Activated CD4-positive, CD25-positive, alpha-beta regulatory T cell treated with anti-CD3 and anti-CD28 coated beads, Interleukin-2, amount 50 U/mL, for 16 hours (primary cell): ENCODE measurements at places on chromosomes 4 and X.

- no peak for DNase-seq
Observed at GRCh38 chr4:24824720-24825119, 29.3 kb downstream of the SOD3 start.

DNA sequence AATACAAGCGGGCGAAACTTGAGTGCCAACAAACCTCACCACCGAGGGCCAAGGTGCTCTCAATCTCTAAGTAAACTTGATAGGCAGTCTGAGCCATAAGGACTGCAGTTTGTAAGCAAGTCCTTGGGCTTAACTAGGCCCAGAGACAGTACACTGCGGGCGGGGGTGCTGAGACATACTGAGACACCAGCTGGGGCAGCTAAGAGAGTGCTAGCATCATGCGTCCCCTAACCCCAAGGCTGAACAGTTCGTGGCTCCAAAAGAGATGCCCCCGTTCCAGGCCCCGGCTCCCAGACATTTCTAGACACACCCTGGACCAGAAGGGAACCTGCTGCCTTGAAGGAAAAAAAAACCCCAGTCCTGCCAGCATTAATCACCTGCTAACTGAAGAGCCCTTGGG lies 126.8 kb upstream of the PRDX4 start:
- DNase-seq, result no peak

DNA sequence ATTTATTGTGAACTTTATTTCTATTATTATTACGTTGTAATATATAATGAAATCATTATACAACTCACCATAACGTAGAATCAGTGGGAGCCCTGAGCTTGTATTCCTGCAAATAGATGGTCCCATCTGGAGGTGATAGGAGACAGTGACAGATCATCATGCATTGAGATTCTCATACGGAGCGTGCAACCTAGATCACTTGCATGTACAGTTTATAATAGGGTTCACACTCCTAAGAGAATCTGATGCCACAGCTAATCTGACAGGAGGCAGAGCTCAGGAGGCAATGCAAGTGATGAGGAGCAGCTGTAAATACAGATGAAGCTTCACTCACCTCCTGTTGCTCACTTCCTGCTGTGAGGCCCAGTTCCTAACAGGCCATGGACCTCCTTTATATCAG lies 2170.2 kb downstream of the PCDH7 start:
- no peak for DNase-seq

DNA sequence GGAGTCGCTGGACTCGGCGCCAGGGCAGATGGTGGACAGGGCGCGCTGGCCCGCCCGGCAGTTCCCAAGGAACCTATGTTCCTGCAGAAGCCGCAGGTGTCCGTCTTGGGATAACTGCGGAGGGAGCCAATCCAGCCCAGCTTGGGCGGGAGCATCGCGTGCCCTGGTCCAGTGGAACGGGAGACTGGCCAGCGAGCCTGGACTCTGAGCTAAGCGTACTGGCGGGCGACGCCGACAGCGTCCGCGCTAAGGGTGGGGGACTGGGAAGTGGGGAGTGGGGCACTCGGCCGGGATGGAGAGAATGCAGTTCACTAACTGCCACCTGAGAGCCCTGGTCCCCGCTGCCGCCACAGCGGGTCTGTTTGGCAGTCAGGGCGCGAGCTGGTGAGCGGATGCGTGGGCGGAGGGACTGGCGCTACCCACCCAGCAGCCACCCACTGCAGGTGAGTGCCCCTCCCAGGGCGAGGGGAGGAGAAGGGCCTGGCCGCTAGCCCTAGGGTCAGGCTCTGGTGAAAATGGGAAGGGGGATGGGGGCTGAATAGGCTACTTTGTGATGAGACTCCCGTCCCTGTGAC lies 1.3 kb upstream of the MAMLD1 start:
- no peak for DNase-seq

DNA sequence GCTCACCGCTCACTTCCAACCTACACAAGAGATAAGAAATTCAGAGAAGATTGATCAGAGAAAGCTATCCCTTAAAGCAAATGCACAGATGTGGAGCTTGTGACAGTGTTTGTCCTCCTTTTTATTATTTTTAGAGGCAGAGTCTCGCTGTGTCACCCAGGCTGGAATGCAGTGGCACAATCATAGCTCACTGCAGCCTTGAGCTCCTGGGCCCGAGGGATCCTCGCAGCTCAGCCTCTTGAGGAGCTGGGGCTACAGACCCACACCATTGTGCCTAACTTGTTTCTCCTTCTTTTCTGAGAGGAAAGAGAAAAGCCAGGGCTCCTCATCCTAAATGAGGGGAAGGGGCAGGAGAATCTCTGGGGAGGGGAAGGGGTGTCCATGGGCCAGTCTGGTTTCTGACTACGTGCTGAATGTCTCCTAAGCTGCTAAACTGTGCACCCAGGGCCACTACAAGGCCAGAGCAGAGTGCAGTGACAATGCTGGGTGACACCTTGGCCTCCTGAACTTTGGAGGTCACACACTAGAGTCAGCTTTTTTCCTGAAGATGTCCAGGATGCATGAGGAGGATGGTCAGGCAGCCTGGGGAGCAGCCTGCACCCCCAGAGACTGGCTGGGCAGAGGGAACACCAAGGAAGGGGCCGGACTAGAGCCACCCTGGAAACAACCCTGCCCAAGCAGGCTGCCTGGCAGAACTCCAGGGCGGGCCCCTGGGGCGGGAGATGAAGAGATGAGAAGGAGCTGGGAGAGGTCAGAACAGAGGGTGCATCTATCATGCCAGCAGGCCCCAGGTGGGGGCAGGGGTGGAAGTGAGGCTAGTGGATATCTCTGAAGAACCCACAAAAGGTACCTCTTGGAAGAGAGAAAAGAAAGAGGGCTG lies 55.5 kb upstream of the PROM1 start:
- no peak for DNase-seq

GRCh38 chr4:186726426-186727168 lies 2.9 kb upstream of the FAT1 start:
- DNase-seq, result no peak

GRCh38 chr4:18025288-18025687 lies 3.7 kb upstream of the LCORL start:
- no peak for DNase-seq

- DNase-seq, result no peak
Observed at GRCh38 chr4:163913571-163913970, 419.1 kb downstream of the TMA16 start.

DNA sequence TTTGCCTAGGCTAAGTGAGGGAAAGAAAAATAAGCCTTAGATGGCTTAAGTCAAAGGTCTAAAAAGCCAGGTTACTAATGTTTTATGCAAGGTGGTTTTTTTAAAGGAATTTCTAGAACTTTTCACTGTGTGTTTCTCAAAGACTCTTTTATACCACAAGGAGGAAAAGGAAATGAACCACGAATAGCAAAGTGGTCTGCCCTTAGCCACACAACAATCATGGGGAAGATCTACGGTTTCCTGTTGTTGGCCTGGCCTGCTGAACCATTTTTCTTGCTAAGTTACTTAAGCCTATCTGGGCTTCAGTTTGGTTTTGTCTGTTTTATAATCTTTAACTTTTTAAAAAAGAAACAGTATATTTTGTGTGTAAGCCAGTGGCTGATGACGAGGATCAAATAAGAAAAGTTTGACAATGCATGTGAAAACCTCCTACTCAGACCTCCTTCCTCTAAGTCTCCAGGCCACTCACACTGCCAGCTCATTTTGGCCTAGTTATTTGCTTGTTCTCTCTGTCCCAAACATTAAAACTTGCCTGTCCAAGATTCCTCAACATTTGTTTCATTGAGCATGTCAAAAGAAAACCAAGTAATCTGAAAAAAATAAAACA lies 56.7 kb upstream of the COL25A1 start:
- DNase-seq, result no peak

DNA sequence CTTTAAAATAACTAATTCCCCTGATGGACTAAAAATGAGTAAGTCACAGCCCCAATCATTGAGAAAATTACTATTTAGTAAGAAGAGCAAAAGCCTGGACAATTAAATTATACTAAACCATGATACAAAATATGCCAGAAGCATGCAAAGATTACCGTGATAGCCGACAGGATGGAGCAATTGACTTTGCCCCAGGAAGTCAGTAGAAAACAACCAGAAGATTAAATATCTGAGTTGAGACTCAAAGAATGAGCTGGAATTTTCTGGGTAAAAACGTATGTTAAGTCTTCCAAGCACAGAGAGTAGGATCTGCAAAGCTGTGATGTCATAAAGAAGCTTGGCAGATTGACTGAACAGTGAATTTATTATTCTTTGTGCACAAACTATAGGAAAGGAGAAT lies 816.1 kb upstream of the TENM3 start:
- no peak for DNase-seq
